ENCODE measurements at places on chromosomes 3 and 15.

GRCh38 chr15:54567408-54568035 is 589.3 kb downstream of the UNC13C start:
- DNase-seq, result no peak

GRCh38 chr15:37077623-37078351 is 22.6 kb downstream of the MEIS2 start:
- DNase-seq, result no peak

GRCh38 chr15:95091444-95091843 is 860.1 kb downstream of the MCTP2 start:
- no peak for DNase-seq

DNA sequence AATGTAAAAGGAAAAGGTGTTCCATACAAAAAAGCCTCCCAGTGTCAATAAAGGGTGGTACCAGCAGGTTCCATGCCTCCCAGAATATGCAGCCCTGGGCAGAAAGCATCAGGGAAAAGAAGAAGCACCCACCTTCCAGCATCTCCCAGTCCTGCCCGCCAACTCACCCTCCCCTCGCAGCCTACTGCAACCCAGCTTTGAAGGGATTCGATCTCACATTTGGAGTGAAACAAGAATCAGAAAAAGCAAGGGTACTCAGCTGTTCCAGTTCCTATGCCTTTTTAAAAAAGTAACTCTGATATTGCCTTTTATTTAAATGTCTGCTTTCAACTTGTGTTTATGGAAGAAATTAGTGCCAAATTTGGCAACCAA is 166.9 kb downstream of the ADAMTS17 start:
- DNase-seq, result no peak

GRCh38 chr15:58081456-58081855 is 15.9 kb upstream of the ALDH1A2 start:
- DNase-seq, result no peak

GRCh38 chr3:21750831-21751391 is at the start of gene ZNF385D:
TSS of gene ZNF385D (minus strand) at chr3:21751210. CDS start at chr3:21750916, 294 bp downstream.
- DNase-seq, result peak; percentile 71

DNA sequence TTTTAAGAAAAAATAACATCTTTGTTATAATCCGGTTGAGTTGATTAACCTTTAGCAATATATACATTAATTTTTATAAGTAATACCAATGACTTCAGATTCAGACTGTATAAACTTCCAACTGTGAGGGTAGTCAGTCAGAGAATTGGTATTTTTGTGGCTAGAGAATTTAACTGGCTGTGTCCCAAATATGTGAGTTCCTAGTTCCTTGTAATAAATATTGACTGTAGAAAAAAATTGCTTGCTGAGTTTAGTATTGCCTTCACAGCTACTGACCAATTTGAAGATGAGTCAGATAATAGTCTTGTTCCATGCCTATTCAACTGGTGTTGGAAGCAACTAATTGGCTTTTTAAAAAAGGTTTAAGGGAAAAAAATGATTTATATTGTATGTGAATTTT is 210.8 kb downstream of the GAP43 start:
- DNase-seq, result no peak

DNA sequence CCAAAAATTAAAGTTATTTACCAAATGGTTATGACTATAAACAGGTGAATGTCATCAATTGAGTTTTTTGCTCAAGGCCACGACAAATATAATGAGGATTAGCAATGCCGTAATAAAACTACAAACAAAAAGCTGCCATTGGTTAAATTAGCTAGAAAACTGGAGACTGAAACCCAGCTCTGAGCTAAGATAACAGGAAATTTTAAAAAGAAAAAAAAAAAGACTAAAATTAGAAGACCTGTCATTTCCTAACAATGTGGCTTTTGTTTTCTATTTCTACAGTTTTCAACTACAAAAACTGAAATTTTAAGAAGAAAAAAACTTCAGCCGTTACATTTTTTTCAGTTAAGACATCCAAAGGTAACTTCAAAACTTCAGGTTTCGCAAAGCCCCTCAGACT is 9.7 kb downstream of the SLC12A6 start:
- DNase-seq, result no peak

DNA sequence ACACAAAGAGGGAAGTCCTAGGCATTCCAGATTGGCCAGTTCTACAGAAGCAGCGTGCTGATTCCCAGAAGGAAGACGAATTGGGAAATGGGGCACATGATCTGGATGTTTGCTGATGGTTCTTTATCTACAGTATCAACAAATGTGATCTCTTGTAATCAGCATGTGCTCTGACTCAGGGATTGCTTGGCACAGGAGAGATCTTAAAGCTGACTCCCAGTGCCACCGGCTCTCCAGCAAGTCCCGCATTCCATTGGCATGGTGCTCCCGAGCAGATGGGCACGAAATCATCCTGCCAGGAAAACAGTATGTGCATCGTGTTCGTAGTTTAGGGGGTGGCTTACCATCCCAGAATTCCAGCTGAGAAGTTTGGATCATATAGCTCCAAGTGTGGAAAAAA is 259.9 kb upstream of the NR2F2 start:
- DNase-seq, result no peak

All from heart left ventricle (tissue), 16 donors.